ENCODE measurements at places on chromosomes 6 and 20. TPM values are rescaled to one million over a fixed set of nuclear protein-coding genes. Genes with fewer than 3 reads are reported as not detected.

The OR2H2 gene
- total RNA-seq, result not detected

The ANKS1A gene
- 6.7 TPM for total RNA-seq

The E2F1 gene
- total RNA-seq, result 72.0 TPM

The GTSF1L gene
- total RNA-seq, result not detected

The CD40 gene
- 3.3 TPM for total RNA-seq

The ADGRG6 gene
- total RNA-seq, result 1.5 TPM

The SLC22A2 gene
- not detected for total RNA-seq

The CST2 gene
- not detected for total RNA-seq

The FKBP1A gene
- 259 TPM for total RNA-seq

The COL11A2 gene
- 1.4 TPM for total RNA-seq

The EDEM2 gene
- 14.4 TPM for total RNA-seq

The LTB gene
- total RNA-seq, result 375 TPM

The NKAPL gene
- total RNA-seq, result not detected

The ARFRP1 gene
- total RNA-seq, result 44.2 TPM

The KHDC1L gene
- not detected for total RNA-seq

The LY6G5C gene
- 2.3 TPM for total RNA-seq

The KCNQ2 gene
- not detected for total RNA-seq

The SLC52A3 gene
- not detected for total RNA-seq

The TBXT gene
- not detected for total RNA-seq

The PAK5 gene
- total RNA-seq, result not detected

The TFAP2D gene
- total RNA-seq, result not detected

The IMPG1 gene
- not detected for total RNA-seq

The EYA4 gene
- not detected for total RNA-seq

The VPS52 gene
- 34.3 TPM for total RNA-seq

The POPDC3 gene
- total RNA-seq, result not detected

The C6orf58 gene
- total RNA-seq, result not detected

The HLA-DPB1 gene
- total RNA-seq, result 14.8 TPM

The SLC17A1 gene
- not detected for total RNA-seq

The HCRTR2 gene
- total RNA-seq, result not detected

The SMPDL3A gene
- total RNA-seq, result not detected

The KIF25 gene
- total RNA-seq, result not detected

The GRIK2 gene
- total RNA-seq, result not detected

The C6orf163 gene
- total RNA-seq, result 1.4 TPM

The AGER gene
- 16.4 TPM for total RNA-seq

The RRAGD gene
- 19.7 TPM for total RNA-seq

The CPXM1 gene
- 2.9 TPM for total RNA-seq

The CRIP3 gene
- 2.2 TPM for total RNA-seq

The GSTA4 gene
- total RNA-seq, result 13.1 TPM

The HSPA1L gene
- 2.0 TPM for total RNA-seq

The TSBP1 gene
- not detected for total RNA-seq

The SLC24A3 gene
- total RNA-seq, result not detected

The CALHM4 gene
- not detected for total RNA-seq

The GPLD1 gene
- 0.51 TPM for total RNA-seq

The SLA2 gene
- 51.5 TPM for total RNA-seq

The BPI gene
- total RNA-seq, result not detected

The KLHDC3 gene
- total RNA-seq, result 58.6 TPM

The RAE1 gene
- total RNA-seq, result 42.9 TPM

The BPIFB2 gene
- total RNA-seq, result not detected

The GLO1 gene
- total RNA-seq, result 142 TPM

The CLPSL1 gene
- not detected for total RNA-seq

All from activated CD8-positive, alpha-beta T cell treated with anti-CD3 and anti-CD28 coated beads for 36 hours (primary cell).